ENCODE measurements at places on chromosomes 16 and 17.

DNA sequence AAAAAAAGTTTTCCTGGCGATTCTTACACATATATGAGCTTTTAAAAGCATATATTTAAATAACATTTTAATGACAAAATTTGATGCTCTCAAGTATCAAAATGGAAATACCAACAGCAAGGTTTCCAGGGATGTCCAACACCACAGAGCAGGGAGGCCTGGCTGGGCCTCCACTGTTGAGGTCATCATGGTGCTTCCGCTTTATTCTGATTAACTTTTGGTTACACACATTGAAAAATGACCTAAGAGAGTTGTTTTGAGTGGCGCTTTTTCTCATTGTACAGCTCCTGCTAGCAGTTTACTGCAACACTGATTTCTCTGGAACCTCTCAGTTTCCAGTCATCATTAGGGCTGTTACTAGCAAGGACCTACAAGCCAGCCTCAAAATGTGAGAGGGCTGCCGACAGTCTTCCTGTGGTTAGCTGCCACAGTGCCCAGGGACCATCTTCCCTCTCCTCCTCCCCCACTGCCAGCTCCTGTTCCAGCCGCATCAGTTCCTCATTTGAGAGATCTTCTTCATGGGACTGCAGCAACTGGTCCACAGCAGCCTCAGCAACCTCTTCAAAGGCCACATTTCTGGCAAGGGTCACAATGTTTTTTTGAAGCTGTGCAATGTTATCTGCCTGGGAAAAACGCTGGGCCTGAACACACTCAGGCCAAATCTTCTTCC is 21.3 kb downstream of the DEF8 start:
- no peak for DNase-seq

DNA sequence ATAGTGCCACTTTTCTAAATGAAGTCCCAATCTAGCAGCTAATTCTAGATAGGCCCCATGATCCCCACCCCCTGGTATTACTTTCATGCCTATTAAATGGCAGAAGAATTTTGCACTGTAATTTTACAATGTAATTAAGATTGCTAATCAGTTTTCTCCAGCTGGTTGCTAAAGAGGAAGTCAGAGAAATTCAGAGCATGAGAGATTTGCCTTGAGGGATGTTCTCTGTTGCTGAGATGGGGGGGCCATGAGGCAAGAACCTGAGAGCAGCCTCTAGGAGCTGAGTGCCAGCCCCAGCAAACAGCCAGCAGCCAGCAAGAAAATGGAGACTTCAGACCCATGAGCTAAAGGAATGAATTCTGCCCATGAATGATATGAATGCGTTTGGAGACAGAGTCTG is 38.9 kb downstream of the SHCBP1 start:
- no peak for DNase-seq

DNA sequence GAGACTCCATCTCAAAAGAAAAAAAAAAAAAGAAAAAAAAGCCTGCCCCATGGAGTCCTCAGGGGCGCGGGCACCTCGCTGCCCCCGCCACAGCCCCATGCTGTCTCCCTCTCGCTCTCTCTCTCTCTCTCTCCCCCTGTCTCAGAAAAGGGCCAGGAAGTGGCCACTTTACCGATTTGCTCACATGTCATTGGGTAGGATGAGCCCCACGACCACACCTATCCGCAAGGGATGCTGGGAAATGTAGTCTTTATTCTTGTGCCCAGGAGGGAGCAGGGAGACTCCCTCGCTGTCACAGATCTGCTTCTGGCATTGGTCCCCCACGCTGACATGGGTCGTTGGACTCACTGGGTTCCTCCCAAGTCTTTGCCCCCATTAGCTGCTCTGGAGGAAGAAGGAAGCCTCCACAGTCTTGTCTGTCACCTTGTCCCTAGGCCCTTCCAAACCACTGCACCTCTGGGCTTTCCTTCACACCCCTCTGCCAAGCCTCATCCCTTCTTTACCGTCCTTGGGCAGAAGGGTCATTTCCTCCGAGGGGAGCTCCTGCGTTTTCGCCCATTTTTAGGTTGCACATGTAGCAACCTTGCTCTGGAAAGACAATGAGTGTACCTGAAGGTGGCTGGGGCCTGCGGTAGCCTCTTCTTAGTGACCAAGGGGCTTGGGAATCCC is 6.9 kb upstream of the GJD3 start:
- DNase-seq: peak; percentile 39

DNA sequence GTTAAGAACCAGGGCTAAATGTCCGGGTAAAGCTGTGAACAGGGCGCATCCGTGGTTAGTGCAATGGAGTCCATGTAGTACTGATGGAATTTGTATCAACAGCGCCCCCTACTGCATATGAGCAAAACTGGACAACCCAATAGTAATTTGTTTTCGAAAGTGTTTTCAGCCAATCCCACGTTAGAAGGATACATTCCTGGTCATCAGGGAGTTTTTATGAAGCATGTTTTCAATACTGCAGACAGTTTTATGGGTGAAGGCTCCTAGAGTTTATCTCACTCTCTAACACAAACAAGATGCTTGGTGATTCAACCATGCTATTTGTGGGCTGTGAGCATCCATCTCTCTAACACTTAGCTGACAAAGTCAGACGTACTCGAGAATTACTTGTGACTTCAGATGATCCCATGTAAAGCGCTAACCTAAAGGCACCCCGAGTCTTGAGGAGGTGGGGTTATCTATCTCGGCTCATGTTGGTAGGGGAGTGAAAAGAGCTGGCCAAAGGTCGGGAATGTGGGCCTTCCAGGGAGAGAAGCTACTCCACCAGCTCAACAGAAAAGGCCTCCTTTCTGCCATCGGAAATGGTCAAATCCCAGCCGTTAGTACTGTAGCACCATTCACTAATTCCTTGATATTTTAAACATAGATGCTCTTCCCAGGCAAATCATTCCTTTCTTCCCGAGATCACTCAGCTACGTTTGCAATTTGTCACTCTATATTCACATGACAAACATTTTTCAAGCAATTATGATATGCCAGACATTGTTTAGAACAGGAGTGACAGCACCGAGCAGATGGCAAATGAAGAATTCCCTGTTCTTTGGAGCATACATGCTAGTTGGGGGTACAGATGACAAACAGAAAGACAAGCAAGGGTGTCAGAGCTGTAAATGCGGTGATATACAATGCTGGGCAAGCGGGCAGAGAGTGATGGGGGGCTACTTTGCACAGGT is 46.9 kb upstream of the HNF1B start:
- peak; percentile 37 for DNase-seq

- no peak for DNase-seq
These were observed 23.1 kb upstream of the TMEM94 start for GRCh38 chr17:75433218-75433783.
